ENCODE measurements at places on chromosomes 13 and 19.
A peak's percentile ranks its signal among the peaks of the same experiment; 100 is the strongest.

DNA sequence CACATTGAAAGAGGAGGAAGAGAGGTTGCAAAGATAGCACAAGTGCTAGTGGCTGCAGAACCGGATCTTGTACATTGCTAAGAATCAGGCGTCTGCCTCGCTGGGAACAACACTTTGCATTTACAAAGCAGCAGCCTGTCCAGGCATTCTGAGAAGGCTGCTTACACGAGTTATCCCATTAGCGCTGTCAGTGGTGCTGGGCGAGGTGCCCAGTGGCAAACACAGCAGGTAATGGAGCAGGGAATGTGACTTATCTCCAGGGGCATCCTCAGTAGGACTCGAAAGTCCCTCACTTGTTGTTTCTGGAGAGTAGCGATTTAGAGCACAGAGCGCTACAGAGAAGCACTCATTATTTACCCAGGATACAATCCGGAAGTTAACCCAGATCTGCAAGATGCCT lies 209.6 kb downstream of the OLFM4 start:
- no peak for ATAC-seq

DNA sequence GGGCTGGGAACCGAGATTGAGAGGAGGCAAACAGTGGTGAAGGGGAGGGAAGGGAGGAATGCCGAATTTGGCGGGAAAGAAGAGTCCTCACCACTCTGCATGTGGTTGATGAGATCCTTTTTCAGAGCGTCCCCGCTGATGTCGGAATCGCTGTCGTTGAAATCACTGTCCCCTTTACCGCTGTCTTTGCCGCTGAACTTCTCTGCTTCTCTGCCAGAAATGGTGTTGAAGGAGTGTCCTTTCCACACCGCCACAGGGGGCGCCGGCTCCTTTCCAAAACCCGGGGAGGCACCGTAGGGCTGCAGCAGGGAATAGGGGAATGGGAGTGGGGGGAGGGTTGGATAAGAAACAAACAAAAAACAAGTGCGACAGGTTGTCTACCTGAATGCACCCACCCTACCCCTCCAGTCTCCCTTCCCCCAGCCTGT lies 3.1 kb downstream of the PCDH8 start:
- no peak for ATAC-seq

DNA sequence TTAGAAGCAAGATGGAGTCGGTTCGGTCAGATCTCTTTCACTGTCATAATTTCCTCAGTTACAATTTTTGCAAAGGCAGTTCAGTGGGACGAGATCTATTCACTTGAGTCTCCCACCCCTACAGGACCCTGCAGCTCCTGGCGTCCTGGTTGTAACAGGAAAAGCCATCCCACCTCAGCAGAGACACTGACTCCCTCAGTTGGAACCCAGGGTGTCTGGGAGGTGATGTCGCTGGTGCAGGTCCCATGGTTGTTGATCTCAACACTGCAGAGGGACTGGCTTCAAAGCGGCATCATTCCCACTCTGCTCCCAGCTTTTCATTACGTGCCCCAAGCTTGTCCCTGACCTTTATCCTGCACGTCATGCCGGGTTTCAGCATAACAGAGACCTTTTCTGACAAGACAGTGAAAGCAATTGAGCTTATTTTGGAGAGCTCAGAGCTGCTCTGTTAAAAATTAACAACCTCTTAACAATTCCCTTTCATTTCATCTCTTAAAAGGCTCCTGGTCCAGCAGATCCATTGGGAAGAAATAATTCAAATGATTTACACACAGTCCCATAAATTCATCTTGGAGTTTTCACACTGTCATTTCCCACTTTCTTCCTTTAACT lies 17.6 kb upstream of the COG3 start:
- ATAC-seq, result no peak

DNA sequence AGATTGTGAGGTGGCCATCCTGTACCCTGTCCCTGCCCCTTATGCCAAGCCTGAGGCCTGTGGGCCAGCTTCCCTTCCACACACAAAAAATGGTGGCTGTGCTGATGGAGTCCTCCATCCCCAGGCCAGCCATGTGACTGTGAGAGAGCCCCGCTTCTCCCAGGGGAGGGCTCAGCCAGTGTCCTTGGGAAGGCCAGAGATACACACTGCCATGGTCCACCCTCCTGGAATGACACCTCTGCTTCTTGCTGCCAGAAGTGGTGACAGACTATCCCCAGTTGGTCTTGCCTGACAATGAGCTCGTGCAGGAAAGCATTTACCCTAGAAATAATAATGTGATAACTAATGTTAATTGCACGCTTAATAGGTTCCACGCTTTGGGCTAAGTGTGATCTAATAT lies 38.0 kb downstream of the FAM124A start:
- no peak for ATAC-seq

DNA sequence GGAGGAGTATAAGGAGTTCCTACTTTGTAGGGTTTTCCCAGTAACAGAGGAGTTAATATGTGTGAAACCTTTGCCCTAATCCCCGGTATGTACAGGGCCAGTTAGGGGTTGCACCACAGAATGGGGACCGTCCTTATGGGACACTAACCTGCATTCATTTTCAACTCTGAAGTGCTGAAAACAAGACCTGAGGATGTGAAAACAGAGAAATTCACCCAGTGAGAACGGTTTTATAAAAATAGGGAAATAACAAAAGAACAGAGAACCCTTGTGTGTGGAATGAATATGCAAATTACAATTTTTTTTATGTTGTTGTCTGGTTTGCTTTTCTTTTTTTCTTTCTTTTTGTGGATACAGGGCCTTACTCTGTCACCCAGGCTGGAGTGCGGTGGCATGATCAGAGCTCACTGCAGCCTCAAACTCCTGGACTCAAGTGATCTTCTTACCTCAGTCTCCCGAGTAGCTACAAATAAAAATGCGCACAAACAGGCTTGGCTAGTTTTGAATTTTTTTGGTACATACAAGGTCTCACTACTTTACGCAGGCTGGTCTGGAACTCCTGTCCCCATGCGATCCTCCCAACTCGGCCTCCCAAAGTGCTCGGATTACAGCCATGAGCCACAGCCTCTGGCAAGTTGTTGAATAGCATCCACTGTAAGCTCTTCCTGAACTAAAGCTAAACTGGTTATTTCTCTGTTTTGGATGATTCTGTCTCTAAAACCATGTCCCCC lies 10.6 kb downstream of the CLC start:
- ATAC-seq, result no peak

DNA sequence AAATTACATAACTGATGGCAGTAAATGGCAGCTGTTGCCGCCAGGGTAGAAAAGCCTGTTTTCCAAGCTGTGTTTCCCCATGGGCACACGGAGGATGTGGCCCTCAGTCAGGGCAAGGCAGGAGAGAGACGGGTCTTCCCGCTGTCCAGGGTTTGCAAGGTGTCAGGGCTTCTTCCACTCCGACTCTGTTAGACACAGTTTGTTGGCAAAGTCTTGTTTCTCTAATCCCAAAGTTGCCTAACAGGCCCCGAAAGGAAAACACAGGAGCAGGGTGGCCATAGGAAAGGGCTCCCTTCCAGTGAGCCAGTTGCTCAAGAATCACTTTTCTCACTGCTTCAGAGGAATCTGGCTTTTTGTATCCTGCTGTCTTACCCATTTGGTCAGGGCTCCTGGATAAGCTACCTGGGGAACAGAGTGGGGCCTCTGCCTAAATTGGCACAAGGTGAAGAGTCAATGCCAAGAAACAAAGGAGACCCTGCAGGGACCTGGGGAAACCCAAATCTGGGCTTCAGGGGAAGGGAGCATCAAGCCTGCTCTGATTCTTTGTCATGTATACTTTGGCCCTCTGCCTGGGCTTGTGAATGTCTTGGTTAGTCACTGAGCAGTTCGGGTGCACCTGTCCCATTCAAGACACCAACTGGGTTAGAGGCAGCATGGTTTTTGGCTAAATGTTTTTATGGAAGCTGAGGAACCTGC lies 29.0 kb upstream of the CXCL17 start:
- ATAC-seq, result no peak

- ATAC-seq, result no peak
These were observed 17.6 kb downstream of the EVI5L start for GRCh38 chr19:7847664-7848063.

DNA sequence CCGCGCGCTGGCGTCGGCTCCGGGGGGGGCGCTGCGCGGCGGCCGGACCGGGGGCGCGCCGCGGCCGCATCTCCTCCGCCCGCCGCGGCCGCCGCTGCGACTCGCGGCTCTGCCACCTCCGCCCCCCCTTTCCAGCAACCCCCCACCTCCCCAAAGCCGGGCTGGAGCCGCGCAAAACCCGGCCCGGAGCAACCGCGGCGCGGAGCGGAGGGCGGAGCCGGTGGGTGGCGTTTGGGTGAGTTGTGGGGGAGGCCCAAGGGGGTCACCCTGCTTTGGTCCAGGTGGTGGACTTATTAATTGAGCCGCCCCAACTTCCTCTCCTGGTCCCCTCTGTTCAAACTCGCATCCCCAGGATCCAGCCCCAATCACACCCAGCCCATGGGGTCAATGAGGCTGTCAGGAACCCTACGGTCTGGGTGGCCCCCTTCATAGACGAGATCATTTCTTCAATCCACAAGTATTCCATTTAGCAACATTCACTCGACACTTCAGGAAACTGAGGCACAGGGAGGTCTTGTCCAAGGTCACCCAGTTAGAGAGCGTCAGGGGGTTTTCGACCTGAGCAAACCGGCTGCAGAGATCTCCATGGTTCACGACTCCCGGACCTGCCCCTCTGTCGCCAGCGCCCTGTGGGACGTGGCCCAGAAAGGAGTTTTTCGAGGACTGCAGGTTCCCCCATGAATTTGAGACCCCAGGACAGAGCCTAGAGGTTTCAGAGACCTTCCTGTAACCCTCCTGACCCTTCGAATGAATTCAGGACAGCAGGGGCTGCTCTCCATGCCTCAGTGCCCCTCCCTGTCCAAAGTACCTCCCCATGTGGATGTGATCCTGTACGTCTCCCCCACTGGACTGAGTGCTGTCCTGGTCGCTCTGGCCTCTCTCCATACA lies 22.4 kb upstream of the SEMA6B start:
- no peak for ATAC-seq

GRCh38 chr19:10898633-10899032 lies 27.3 kb downstream of the CARM1 start:
- ATAC-seq, result no peak

DNA sequence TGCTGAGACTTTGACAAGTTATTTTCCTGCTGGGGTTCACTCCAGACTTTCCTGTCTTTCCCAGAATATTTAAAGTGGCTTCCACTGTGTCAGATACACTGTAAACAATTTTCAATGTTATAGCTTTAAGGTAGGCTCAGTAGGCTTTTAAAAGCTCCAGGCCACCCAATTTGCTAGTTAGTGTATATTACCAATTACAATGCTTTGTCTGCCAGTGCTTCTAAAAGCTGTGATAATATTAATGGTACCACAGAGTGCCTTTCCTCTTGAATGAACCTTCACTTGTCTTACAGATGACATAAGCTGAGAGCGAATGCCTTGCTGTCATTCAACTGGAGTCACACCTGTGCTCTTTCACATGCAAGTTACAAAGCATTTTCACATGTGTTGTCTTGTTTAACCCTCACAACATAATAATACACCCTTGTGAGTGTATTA lies 239.7 kb upstream of the HTR2A start:
- no peak for ATAC-seq

GRCh38 chr13:99895444-99896368 lies 75.9 kb downstream of the ZIC5 start:
- peak; percentile 35 for ATAC-seq

DNA sequence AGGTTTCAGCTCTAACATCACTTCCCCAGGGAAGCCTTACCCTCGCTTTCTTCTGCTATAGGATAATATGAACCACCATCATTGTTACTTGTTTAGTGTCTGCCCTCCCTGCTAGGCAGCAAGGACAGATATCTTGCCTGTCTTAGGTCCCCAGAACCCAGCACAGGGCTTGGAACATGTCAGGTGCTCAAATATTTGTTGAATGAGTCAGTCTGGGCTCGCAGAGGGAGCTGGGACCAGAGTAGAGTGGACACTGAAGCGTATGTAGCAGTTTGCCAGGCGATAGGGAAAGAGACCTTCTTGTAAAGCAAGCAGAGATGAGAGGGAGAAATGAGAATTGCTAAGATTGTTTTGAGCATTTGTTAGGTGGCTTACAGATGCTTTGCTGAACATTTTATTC lies 11.7 kb downstream of the BCKDHA start:
- ATAC-seq, result no peak

DNA sequence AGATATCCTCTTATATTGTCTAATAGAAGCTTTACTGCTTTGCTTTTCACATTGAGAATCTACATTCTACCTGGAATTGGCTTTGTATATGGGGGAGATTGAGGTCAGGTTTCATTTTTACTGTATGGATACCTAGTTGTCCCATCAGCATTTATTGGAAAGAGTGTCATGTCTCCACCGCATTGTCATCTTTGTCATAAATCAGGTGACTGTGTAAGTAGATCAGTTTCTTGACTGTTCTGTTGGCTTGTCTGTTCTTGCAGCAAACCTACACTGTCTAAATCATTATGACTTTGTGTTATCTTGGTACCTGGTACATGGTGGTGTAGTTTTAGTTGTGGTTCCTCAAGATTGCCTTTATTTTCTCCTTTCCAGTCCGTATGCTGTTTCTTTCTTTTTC lies 5.8 kb downstream of the URI1 start:
- ATAC-seq, result peak; percentile 80

DNA sequence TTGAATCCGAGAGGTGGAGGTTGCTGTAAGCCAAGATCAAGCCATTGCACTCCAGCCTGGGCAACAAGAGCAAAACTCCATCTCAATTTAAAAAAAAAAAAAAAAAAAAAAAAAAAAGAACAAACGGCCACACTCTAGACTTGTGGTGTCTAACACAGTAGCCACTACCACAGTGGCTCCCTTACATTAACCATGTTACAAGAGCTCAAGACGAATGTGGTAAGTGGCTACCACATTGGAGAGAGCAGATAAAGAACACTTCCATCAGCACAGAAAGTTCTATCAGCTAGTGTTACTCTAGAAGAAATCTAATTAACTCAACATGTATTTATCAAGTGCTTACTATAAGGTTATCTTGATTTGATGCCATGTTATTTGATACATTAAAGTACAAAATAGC lies 11.5 kb downstream of the XPO4 start:
- no peak for ATAC-seq

GRCh38 chr19:6374161-6374709 lies 1.5 kb downstream of the PSPN start:
- no peak for ATAC-seq

GRCh38 chr19:42494321-42494720 lies 34.0 kb downstream of the CEACAM1 start:
- ATAC-seq, result peak; percentile 48

DNA sequence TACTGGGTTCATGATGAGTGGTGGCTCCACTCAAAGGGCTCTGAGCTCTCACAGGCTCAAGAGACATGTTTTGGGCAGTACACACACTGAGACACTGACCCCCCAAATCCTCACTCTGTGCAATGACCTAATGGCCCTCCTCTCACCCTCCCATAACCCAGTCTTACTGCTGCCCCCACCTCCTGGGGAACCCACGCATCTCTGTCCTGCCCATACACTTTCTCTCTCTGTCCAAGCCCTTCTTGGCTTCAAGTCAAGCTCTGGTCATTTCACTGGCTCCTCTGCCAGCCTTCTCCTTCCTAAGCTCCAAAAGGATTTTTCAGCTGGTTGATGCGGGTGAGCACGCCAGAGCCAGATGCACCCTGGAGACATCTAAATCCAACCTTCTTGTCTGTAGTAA lies 187.9 kb upstream of the TSHZ3 start:
- ATAC-seq, result no peak

Measured in activated T-helper 17 cell treated with anti-CD3 and anti-CD28 coated beads, Interleukin-2, amount 50 U/mL, for 72 hours (primary cell).